Hematopoietic multipotent progenitor cell (in vitro differentiated cells): ENCODE measurements at places on chromosomes 11 and 22.

- DNase-seq = no peak
Observed at GRCh38 chr11:42043312-42043711, 583.9 kb upstream of the LRRC4C start.

DNA sequence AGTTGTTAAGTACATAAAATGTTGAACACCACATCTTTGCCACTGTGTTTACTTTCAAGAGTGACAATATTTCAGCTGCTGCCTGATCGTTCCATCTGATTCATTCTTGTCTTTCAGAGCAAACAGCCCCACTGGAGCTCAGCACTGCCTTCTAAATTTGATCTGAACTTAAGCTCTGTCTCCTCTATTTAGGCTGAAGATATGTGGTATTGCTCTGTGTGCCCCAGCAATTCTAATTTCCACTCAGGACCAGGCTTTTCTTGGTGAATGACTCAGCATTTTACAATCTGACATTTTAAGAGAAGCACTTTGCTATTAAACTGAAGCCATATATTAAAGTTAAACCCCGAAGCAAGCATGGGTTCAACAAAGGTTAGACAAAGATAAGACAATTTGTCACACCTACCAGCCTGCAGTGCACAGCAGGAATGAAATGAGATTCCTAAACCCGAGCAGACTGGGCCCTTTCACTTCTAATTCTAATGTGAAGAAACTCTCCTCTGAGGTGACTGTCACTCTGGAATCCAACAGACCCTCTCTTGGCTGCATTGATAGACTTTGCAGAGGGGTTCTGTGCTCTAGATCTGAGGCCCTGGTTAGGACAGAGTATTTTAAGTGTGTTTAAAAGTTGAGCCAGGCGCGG lies 41.7 kb upstream of the PLET1 start:
- no peak for DNase-seq

GRCh38 chr11:69684651-69685050 lies 9.5 kb upstream of the LTO1 start:
- DNase-seq = no peak

DNA sequence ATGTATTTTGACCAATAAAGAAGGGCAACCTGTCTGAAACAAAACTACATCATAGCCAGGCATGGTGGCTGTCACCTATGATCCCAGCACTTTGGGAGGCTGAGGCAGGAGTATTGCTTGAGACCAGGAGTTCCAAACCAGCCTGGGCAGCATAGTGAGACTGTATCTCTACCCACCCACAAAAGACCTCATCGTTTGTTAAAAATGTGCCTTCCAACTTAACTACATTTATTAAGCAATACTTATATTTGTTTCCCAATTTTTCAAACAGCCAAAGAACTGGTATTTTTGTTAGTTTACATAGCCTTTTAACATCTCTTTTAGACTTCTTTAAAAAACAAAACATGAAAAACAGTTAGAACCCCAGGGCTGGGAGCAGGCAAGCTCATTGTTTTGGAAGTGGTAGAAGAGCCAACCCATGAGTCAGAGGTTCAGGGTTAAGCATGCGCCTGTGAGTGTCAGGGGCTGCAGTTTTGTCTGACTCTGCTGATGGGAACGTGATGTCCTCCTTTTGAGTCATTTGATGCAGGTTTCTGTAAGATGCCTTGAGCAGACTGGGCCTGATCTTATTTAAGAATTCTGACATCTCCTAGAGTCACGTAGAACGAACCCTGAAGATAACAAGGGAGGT lies 53.9 kb upstream of the CRTAM start:
- DNase-seq = no peak

- no peak for DNase-seq
Observed at GRCh38 chr11:85884581-85885021, 29.4 kb downstream of the CCDC83 start.

GRCh38 chr11:107705027-107705426 lies 6.8 kb downstream of the SLN start:
- no peak for DNase-seq

DNA sequence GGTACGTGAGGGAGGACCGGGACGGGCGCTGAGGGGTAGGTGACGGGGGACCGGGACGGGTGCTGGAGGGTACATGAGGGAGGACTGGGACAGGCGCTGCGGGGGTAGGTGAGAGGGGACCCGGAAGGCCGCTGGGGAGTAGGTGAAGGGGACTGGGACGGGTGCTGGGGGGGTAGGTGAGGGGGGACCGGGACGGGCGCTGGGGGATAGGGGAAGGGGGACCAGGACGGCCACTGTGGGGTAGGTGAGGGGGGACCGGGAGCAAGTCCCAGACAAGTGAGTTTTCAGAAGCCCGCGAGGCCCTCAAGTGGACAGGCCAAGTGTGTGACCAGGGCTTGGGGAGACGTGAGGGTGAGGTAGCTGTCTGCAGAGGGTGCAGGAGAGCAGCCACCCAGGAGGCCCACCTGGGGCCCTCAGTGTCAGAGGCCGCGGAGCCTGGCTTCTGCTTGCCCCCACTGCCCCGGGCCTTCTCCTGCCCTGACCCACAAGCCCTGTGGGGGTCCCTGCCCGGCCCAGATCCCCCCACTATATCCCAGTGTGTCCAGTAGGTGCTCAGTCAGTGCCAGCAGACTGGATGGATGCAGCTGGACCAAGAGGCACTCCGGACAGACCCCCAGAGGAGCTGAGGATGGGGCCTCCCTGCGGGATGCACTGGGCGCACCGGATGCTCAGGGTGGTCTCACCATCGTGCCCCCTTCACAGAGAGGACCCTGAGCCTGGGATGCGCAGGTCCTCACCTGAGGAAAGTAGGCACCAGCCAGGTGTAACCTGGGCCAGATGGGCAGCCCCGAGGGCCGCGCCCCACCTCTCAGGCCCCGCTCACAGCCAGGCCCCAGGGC lies 44.2 kb upstream of the TH start:
- no peak for DNase-seq

- no peak for DNase-seq
Observed at GRCh38 chr11:63761931-63762653, 6.5 kb downstream of the ZFTA start.

- DNase-seq = no peak
Observed at GRCh38 chr11:132258875-132259274, 888.5 kb downstream of the NTM start.

- DNase-seq = peak; percentile 45
Observed at GRCh38 chr22:34814260-34815025, 251.5 kb upstream of the ISX start.

DNA sequence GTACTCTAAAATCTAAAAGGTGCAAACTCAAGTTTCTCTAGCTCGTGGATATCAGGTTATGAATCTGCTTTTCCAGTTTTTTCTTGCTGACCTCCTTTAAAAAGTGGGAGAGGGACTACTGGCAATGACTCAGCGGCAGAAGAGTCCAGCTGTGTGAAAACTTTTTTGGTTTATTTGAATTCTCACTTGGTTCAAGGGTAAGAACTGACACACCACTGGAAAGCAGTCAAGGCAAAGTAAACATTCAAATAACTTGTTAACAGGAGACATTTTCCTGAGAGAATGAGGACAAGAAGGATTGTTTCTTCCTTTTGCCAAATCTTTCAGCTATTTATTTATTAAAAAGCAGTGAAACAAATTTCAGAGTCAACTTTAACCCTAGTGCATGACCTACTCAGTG lies 36.1 kb downstream of the CDON start:
- no peak for DNase-seq

- DNase-seq = no peak
Observed at GRCh38 chr11:21174781-21175180, 505.4 kb downstream of the NELL1 start.

DNA sequence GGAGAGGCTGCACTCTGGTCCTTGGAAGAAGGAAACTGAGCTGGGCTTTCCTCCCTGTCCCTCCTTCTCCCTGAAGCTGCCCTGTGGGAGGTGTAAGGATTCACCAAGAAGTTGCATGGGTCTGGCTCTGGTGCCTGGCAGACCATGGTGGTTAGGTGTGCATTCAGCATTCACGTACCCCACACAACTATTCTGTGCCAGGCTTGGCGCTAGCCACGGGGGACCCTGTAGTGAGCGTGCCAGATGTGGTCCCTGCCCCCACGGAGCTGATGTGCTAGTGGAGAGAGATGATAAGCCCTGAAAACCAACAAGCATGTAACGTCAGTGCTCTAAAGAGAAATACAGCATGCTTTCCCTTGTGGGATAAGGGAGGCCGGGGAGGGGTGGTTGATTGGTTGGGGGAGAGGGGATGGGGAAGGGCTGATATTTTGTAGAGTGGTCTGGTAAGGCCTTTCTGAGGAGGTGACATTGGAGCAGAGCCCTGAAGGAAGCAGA lies 48.9 kb downstream of the CD82 start:
- DNase-seq = no peak

DNA sequence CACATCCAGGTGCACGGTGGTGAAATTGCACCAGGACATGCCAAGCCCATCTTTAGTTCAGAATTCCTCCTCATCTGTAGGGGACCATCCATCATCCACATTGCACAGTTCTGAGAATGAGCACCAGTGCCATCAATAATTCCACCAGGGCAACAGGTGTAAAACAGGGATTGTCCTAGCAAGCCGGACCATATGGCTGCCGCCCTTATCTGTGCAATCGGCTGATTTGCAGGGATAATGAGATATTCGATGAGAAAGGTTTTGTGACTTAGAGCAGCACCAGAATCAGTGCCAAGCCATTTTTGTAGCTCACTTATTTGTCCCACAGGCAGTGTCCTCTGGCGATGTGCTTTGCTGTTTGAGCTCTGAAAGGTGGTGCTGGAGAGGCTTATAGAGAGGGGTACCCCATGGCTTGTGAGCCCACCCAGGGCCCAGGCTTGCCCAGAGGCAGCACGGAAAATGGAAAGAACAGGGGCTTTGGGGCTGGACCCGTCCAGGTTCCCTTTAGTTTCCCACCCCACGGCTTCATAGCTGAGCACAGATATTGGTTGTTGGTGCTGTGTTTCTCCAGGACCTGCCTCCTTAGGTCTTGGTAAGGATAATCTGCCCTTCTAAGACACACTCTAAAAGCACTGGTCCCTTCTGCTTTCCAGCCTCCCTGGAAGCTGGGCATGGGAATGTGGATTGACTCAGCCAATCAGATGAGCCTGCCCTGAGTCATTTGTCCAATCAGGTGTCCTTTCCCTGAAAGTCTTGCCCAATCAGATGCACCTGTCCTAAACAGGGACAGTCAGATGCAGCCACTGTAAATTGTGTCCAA lies 84.0 kb upstream of the SHANK2 start:
- no peak for DNase-seq

GRCh38 chr11:61588728-61589191 lies 7.9 kb upstream of the SYT7 start:
- DNase-seq = no peak

DNA sequence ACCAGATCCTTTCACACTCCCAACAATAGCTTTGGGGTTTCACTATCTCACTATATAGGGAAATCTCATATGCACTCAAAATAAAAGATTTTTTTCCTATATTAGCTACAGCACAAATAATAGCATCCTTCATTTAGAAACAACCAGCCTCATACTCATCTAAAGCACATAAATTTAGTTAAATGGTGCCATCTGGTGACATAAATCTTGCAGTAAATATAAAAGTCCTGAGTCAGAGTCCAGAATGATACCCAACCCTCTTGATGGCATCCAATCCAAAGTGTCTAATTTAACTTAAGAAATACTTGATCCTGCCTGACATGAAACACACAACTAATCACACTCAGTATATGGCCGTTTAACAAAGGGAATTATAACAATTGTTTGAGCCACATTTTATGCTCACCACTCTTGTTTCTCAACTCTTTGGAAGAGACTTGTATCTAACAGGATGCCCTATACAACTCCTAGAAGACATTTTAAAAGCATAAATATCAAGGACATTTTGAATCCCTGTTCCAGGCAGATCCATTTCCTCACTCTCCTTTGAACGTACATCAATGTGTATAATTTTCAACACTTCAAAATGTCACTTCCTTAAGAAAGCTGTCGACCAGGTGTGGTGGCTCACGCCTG lies 36.2 kb downstream of the DLG2 start:
- DNase-seq = no peak

- DNase-seq = no peak
Observed at GRCh38 chr11:2348986-2349385, 28.1 kb upstream of the CD81 start.

DNA sequence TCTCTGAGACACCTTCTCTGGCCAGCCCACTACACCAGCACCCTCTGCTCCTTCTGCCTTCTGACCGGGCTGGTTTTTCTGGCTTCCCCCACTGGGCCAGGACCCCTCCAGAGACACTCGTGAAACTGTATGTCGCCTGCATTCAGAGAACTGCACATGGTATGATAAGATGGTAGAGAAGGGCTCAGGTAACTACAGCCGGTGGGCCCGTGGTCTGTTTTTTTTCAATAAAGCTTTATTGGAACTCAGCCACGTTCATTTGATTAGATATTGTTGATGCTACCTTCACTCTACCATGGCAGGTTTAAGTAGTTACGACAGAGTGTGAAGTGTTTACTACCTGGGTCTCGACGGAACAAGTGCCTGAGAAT lies 514.0 kb downstream of the TBC1D22A start:
- DNase-seq = no peak

DNA sequence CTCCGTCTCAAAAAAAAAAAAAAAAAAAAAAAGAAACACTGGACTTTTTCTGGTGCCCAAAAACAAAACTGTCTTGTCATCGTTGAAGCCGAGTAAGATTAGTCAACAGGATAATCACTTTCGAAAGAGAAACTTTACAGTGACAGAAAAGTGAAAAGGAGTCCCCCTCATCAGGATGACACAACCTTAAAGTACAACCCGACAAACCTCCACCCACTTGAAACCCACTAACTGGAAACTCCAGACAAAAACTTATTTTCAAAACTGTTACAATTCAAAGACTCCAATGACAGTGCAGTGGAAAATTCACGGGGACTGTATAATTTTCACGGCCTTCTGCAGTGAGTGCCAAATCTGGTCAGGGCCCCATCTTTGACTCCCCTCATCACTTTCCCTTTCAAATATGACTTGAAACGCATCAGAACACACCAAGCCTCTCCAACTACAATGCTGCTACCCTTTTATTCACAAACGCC lies 1.3 kb downstream of the DENND5A start:
- no peak for DNase-seq
